ENCODE measurements at places on chromosomes 16 and 17. TPM values are rescaled to one million over a fixed set of nuclear protein-coding genes. Genes with fewer than 3 reads are reported as not detected.

DNA sequence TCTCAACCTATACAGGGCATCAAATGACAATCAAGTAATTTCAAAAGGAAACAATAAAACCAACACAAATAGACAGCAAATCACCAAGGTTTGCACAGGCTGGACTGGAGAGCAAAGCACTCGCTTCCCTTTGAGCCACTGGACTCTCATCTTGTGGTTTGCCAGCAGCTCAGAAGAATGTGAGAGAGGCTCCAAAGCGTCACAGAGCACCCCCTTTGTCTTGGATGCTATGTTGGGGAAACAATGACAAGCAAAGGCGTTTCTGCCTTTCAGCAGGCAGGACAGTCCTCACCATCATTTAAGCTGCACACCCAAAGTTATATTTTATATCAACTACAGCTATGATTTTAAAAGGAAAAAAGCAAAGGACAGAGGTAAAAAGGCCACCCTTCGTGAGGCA, 13.2 kb downstream of the SLC6A4 start:
- no peaks in the 10 kb centered on the region for H3K4me1 ChIP-seq
- H3K36me3 ChIP-seq: no peaks in the 10 kb centered on the region
- no peak overlapping the region for H3K4me3 ChIP-seq
- no peak for DNase-seq

DNA sequence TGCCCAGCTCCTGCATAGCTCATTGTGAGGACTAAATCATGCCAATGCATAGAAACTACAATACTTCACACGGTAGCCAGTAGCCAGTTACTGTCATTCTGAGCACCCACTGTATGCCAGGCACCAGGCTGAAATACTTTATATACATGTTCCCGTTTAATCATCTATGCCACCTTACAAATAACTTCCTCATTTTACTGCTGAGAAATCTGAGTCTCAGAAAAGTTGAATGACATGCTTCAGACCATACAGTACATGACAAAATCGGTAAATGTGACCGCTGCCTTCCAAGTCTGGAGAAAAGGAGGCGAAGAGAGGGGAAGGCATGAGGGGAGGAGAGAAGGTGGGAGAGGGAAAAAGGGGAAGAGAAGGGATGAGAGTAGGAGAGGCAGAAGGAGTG, 9.2 kb upstream of the TLCD3B start:
- no peak overlapping the region for H3K27ac ChIP-seq
- no peaks in the 10 kb centered on the region for H3K27me3 ChIP-seq
- DNase-seq: no peak

DNA sequence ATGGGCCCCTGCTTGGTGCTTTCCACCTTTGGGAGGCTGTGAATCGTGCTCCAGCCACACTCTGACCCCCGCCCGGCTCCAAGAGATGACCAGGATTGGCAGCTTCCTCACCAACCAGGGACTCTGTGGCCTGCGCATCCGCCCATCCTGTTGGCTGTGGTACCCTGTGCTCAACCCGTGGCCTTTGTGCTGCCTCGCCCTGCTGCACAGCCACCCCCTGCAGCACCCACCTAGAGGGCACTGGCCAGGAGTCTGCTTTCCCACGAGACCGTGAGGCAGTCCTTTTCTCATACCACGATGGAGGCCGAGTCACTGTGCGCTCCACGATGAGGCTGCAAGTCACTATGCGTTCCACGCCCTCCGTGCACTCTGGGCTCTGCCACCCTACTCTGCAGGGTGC, 19.4 kb downstream of the NME3 start:
- no peaks in the 10 kb centered on the region for H3K4me1 ChIP-seq
- H3K36me3 ChIP-seq: peaks cover 18% of the 10 kb centered on the region
- DNase-seq: no peak

Gene C17orf78
- total RNA-seq: not detected

- no peaks in the 10 kb centered on the region for H3K27me3 ChIP-seq
- no peaks in the 10 kb centered on the region for H3K4me1 ChIP-seq
- H3K4me3 ChIP-seq: no peak overlapping the region
- no peak overlapping the region for H3K27ac ChIP-seq
- DNase-seq: no peak
- no peaks in the 10 kb centered on the region for H3K36me3 ChIP-seq
Observed at GRCh38 chr17:54307351-54307750, 484.6 kb downstream of the KIF2B start.

Measured in aorta (tissue), 5 donors.